ENCODE measurements at places on chromosomes 13 and 19. TPM values are rescaled to one million over a fixed set of nuclear protein-coding genes. Genes with fewer than 3 reads are reported as not detected.

- no peaks in the 10 kb centered on the region for H3K27me3 ChIP-seq
- no peaks in the 10 kb centered on the region for H3K36me3 ChIP-seq
- DNase-seq: no peak
- no peak overlapping the region for H3K27ac ChIP-seq
- H3K4me3 ChIP-seq: no peak overlapping the region
Observed at GRCh38 chr13:75861786-75862185, 225.7 kb downstream of the LMO7 start.

DNA sequence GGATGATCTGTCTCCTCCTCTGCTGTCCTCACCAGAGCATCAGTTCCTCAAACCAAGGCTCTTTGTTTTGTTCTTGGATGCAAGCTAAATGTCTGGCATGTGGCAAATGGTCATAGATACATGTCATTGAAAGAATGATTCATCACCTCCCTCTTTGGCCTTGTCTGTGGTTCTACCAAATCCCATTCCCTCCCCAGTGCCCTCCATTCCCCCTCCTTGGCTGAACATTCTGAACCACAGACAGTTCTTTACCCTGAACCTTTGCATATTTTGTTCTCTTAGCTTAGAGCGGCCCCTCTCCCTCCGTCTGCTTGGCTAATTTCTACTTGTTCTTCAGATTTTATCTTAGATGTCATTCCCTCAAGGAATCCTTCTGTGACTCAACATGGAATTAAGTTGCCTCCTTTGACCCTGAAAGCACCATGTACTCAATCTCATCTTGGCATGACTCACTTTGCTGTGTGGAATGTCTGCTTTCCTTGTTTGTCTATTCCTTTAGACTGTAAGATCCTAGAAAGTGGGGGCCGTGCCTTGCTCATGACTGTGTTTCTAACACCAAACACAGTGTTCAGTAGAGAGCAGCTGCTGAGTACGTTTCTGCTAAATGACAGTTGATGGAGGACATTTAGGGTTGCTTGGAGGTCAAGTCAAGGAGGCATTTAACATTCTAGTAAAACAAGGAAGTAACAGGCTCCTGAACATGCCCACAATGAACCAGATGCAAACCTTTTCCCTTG is 8.1 kb downstream of the ALOX5AP start:
- H3K27me3 ChIP-seq: no peaks in the 10 kb centered on the region
- H3K27ac ChIP-seq: no peak overlapping the region
- H3K4me1 ChIP-seq: peaks cover 78% of the 10 kb centered on the region
- DNase-seq: peak; percentile 19
- peaks cover 34% of the 10 kb centered on the region for H3K36me3 ChIP-seq

DNA sequence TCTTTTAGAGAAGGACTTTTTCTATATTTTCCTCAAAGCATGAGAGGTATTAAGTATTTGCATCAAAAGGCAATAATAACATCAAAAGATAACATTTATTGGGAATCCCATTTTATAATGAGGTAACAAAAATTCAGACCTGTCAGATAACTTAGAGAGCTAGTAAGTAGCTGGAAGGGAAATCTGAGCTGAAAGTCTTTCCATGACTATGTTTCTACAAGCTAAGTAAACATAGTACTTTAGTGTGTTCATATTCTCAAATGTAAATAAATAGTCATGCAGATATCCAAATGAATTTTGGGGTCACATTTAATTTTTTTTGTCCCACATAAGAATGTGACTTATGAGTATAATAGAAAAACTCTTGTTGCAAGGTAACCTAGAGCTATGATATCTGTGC is 87.3 kb upstream of the FBXL3 start:
- H3K36me3 ChIP-seq: peaks cover 39% of the 10 kb centered on the region
- no peaks in the 10 kb centered on the region for H3K27me3 ChIP-seq
- H3K4me1 ChIP-seq: no peaks in the 10 kb centered on the region
- H3K4me3 ChIP-seq: no peak overlapping the region
- no peak overlapping the region for H3K27ac ChIP-seq

FEM1A gene
- total RNA-seq: 12.1 TPM

KLF5 gene
- 12.3 TPM for total RNA-seq

GRCh38 chr13:113647351-113648215 is 10.4 kb downstream of the ATP4B start:
- no peaks in the 10 kb centered on the region for H3K27me3 ChIP-seq
- H3K36me3 ChIP-seq: no peaks in the 10 kb centered on the region
- H3K4me3 ChIP-seq: no peak overlapping the region
- H3K27ac ChIP-seq: no peak overlapping the region
- H3K4me1 ChIP-seq: peaks cover 12% of the 10 kb centered on the region

- no peaks in the 10 kb centered on the region for H3K36me3 ChIP-seq
- no peaks in the 10 kb centered on the region for H3K27me3 ChIP-seq
- no peak for DNase-seq
Observed at GRCh38 chr19:29395734-29396414, 129.9 kb upstream of the VSTM2B start.

- H3K27ac ChIP-seq: no peak overlapping the region
- H3K4me3 ChIP-seq: no peak overlapping the region
- no peaks in the 10 kb centered on the region for H3K36me3 ChIP-seq
- H3K4me1 ChIP-seq: no peaks in the 10 kb centered on the region
Observed at GRCh38 chr19:27887946-27888345, 1325.0 kb downstream of the UQCRFS1 start.

STXBP2 gene
- total RNA-seq: 234 TPM

GRCh38 chr19:41325640-41325946 is 15.6 kb downstream of the CCDC97 start:
- no peak overlapping the region for H3K4me3 ChIP-seq
- H3K36me3 ChIP-seq: peaks cover 54% of the 10 kb centered on the region
- H3K27ac ChIP-seq: peak overlapping the region; percentile 89
- no peaks in the 10 kb centered on the region for H3K27me3 ChIP-seq
- no peak for DNase-seq
- peaks cover 84% of the 10 kb centered on the region for H3K4me1 ChIP-seq

- DNase-seq: no peak
- no peaks in the 10 kb centered on the region for H3K36me3 ChIP-seq
- H3K27me3 ChIP-seq: no peaks in the 10 kb centered on the region
Observed at GRCh38 chr13:72383646-72384045, 343.8 kb downstream of the MZT1 start.

ZNF415 gene
- total RNA-seq: 1.7 TPM

DNA sequence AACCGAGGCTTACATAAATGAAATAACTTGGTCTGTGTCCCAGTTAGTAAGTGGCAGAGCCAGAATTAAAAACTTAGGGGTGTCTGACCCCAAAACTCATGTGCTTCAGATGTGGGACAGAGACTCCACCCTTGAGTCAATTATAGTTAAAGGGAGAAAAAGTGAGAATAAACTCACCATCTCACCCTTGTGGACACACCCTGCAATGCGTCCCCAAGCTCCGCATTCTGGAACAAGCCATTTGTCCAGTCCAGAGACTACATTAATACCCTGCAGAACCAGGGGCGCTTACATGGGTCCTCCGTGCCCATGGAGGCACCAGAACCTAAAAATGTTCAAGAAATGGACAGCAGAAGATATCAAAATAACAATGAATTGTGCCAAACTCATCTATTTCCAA is 207.0 kb upstream of the ZNF507 start:
- no peak overlapping the region for H3K27ac ChIP-seq
- no peaks in the 10 kb centered on the region for H3K27me3 ChIP-seq
- no peak for DNase-seq

C5AR2 gene
- 0.06 TPM for total RNA-seq

C13orf42 gene
- not detected for total RNA-seq

- H3K36me3 ChIP-seq: no peaks in the 10 kb centered on the region
- H3K27ac ChIP-seq: no peak overlapping the region
- no peak for DNase-seq
- H3K4me1 ChIP-seq: no peaks in the 10 kb centered on the region
- no peak overlapping the region for H3K4me3 ChIP-seq
- H3K27me3 ChIP-seq: no peaks in the 10 kb centered on the region
Observed at GRCh38 chr19:10450191-10450852, 30.0 kb downstream of the PDE4A start.

- no peak overlapping the region for H3K4me3 ChIP-seq
- H3K4me1 ChIP-seq: no peaks in the 10 kb centered on the region
- H3K27ac ChIP-seq: no peak overlapping the region
- no peaks in the 10 kb centered on the region for H3K27me3 ChIP-seq
- no peak for DNase-seq
Observed at GRCh38 chr13:38872693-38873092, 117.9 kb downstream of the STOML3 start.

DNA sequence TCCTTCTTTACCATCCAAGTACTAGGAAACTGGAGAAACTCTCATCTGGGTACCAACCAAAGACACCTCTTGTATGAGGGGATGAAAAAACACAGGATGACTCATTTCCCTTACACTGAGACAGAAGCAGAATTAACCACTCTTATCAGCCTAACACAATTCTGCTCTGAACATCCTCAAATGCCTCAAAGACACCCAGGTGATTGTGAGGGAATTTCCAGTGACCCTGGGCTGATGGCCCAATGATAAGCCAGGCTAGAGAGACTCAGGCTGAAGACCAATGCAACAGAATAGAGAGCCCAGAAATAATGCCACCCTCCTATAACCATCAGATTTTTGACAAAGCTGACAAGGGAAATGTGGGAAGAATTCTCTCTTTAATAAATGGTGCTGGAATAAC is 7.0 kb downstream of the ZNF737 start:
- H3K27me3 ChIP-seq: no peaks in the 10 kb centered on the region
- H3K4me3 ChIP-seq: no peak overlapping the region
- H3K4me1 ChIP-seq: peaks cover 2% of the 10 kb centered on the region
- no peak overlapping the region for H3K27ac ChIP-seq
- no peak for DNase-seq
- H3K36me3 ChIP-seq: peaks cover 45% of the 10 kb centered on the region

- no peaks in the 10 kb centered on the region for H3K36me3 ChIP-seq
- no peak for DNase-seq
- H3K27me3 ChIP-seq: peaks cover 49% of the 10 kb centered on the region
- peaks cover 6% of the 10 kb centered on the region for H3K4me1 ChIP-seq
Observed at GRCh38 chr13:110423689-110424302, 116.7 kb downstream of the COL4A2 start.

DNA sequence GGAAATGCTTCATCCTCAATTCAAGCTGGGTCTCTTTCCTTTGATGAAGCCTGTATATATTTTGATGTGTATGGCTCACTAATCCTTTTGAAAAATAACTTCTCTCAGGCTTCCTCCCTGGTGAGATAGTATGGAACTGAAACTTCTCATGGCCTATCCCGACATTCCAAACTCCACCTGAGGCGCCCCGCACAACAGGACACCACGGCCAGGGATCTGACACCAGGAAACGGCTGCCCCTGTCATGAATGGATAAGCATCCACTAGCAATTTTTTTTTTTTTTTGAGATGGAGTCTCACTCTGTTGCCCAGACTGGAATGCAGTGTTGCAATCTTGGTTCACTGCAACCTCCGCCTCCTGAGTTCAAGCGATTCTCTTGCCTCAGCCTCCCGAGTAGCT is 16.4 kb downstream of the SLC7A1 start:
- H3K27ac ChIP-seq: no peak overlapping the region
- peaks cover 6% of the 10 kb centered on the region for H3K4me1 ChIP-seq
- no peak overlapping the region for H3K4me3 ChIP-seq
- H3K27me3 ChIP-seq: no peaks in the 10 kb centered on the region
- no peak for DNase-seq

DNA sequence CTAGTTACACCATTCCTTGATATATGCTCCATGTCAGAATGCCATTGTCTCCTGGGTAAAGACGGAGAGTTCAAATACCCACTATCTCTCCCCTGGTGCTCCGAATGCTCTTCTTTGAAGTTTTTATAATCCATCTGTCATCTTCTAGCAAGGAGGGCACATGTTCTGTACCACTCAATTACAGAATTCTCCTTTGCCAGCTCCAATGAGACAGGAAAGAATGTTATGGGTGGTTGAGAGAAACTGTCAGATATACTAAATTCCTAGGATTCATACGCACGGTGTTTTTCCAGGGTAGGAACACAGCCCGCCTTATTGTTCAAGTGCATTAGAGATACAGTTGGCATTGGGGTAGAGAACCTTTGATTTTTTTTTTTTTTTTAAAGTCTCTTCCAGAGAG is 118.0 kb upstream of the ZNF536 start:
- DNase-seq: no peak
- no peaks in the 10 kb centered on the region for H3K36me3 ChIP-seq
- no peak overlapping the region for H3K27ac ChIP-seq
- peaks cover 19% of the 10 kb centered on the region for H3K27me3 ChIP-seq
- H3K4me3 ChIP-seq: no peak overlapping the region
- H3K4me1 ChIP-seq: no peaks in the 10 kb centered on the region

GRCh38 chr13:28440774-28441504 is 54.0 kb downstream of the FLT1 start:
- no peak overlapping the region for H3K4me3 ChIP-seq
- H3K27me3 ChIP-seq: no peaks in the 10 kb centered on the region
- no peak overlapping the region for H3K27ac ChIP-seq
- DNase-seq: no peak
- H3K4me1 ChIP-seq: no peaks in the 10 kb centered on the region

GRCh38 chr13:35857769-35858168 is 273.4 kb downstream of the DCLK1 start:
- no peak overlapping the region for H3K4me3 ChIP-seq
- H3K27me3 ChIP-seq: no peaks in the 10 kb centered on the region
- no peaks in the 10 kb centered on the region for H3K36me3 ChIP-seq
- no peaks in the 10 kb centered on the region for H3K4me1 ChIP-seq

GRCh38 chr19:5024282-5024681 is 55.4 kb downstream of the KDM4B start:
- H3K4me1 ChIP-seq: no peaks in the 10 kb centered on the region
- DNase-seq: no peak
- H3K27me3 ChIP-seq: no peaks in the 10 kb centered on the region
- peaks cover 4% of the 10 kb centered on the region for H3K36me3 ChIP-seq
- H3K27ac ChIP-seq: no peak overlapping the region

GRCh38 chr13:85698256-85698655 is 101.0 kb downstream of the SLITRK6 start:
- H3K27me3 ChIP-seq: no peaks in the 10 kb centered on the region
- H3K27ac ChIP-seq: no peak overlapping the region
- no peak for DNase-seq
- no peaks in the 10 kb centered on the region for H3K36me3 ChIP-seq

- no peaks in the 10 kb centered on the region for H3K36me3 ChIP-seq
- no peak for DNase-seq
- H3K4me3 ChIP-seq: no peak overlapping the region
- H3K27me3 ChIP-seq: peaks cover 10% of the 10 kb centered on the region
- H3K4me1 ChIP-seq: peaks cover 43% of the 10 kb centered on the region
Observed at GRCh38 chr19:46515879-46516350, 20.2 kb upstream of the PNMA8B start.

- no peak within 1 kb of the TSS for H3K27ac ChIP-seq
- DNase-seq: no peak
- H3K36me3 ChIP-seq: no peaks in the 10 kb centered on the region
Observed at GRCh38 chr19:16888629-16889365, at the start of gene F2RL3. Gene F2RL3 (plus strand): TSS chr19:16888999. CDS start chr19:16889190, 191 bp downstream.
